ENCODE measurements at places on chromosomes 3 and 15.

GRCh38 chr3:152328841-152329240 lies 60.1 kb downstream of the MBNL1 start:
- no peak for DNase-seq

- no peak for DNase-seq
These were observed at the start of gene SLC6A1 for GRCh38 chr3:10992017-10992942. Gene SLC6A1 (plus strand): TSS chr3:10992748. CDS start chr3:11017212, 24,464 bp downstream.

DNA sequence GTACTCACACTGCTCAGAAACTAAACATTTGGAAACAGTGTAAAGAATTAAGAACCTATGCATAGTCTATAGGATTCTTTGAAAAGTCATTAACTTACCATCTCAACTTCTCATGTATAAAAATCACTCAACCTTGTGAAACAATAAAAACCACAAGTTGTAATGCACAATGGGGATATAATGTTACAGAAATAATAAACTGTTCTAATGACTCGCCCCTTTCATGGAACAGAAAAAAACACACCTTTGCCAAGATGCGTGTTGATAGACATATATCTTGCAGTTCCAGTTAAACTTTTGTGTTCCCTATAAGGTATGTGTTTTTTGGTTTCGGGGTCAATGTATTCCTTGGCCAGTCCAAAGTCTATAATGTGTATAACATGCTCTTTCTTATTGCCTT lies 50.8 kb upstream of the PPIB start:
- DNase-seq = no peak

DNA sequence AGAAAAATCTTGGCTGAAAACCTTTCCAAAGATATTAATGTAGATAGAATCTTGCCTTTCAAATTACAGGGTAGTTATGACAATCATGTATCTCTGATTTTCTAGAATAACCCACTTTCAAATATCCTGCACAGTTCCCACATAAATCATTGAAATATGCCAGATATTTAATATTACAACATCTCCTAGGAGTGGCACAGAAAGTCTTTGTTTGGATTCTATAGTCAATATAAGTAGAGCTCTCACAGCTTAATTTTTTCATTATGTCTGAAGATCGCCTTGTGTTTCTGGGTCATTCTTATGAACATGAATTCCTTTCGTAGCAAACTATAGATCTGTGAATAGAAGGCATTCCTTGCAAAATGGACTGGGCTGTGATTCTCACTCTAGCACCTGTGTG lies 5.0 kb downstream of the RARB start:
- no peak for DNase-seq

GRCh38 chr3:49715611-49716121 lies 3.8 kb downstream of the AMIGO3 start:
- no peak for DNase-seq

- no peak for DNase-seq
These were observed 3.5 kb downstream of the RFTN1 start for GRCh38 chr3:16509721-16510619.

DNA sequence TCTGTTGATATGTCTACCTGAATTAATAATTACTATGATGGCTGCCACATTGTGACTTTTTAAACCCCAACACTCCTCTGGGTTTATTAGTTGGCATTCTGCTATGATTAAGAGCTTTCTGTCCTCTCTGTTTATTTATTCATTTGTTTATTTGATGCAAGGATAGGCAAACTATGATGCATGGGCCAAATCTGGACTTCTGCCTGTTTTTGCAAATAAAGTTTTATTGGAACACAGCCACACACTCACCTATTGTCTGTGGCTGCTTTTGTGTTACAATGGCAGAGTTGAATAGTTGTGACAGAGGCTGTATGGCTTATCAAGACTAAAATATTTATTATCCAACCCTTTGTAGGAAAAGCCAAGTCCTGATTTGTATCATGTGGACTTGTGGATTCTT lies 48.3 kb upstream of the C3orf80 start:
- no peak for DNase-seq

- no peak for DNase-seq
These were observed 11.2 kb downstream of the MAP1A start for GRCh38 chr15:43528542-43529007.

- no peak for DNase-seq
These were observed 15.0 kb downstream of the DCBLD2 start for GRCh38 chr3:98886525-98886924.

GRCh38 chr3:134624537-134625287 lies 26.1 kb downstream of the KY start:
- no peak for DNase-seq

DNA sequence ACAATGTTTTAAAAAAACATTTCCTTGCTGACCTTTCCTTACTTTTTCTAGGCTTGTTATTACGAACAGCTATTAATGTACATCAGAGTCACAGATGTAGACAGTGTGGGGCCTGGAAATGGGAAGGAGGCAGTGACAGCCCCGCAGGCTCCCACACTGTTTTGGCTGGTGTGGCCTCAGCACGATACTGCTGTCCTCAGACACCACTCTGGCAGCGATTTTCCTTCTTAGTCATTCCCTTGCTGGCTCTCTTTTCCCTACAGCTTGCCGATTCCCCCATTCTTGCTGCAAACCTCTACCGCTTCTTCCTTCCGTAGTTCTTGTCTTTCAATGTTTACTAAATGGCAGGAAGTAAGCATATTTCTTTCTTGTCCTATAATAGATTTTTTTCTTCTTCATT lies 113.1 kb downstream of the ABI3BP start:
- no peak for DNase-seq

DNA sequence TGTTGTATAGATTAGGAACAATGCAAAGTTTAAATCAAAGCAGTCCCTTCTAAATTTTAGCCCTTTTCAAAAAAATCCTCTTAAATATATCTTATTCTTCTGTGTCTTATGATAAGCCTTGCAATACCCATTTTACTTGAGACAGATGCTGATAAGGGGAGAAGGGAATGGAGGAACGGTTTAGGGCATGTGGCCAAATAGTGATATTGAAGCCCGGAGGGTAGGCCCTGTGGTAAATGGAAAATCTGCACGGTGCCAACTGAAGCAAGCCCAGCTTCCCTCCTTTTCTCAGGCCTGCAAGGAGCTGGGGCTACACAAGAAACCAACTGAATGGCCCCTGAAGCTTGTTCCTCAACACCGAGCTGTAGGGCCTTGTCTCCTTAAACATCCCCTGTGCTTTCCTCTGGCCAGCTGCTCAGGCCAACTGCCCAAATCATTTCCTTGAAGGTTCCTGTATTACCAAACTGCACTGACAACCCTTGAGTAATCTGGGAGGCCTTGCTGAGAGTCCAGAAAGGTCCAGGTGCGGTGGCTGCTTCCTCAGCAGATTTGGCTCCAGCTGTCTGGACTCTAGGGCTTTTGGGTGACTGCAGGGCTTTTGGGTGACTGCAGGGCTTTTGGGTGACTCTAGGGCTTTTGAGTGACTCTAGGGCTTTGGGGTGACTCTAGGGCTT lies 67.2 kb downstream of the NCEH1 start:
- no peak for DNase-seq
